Mammary microvascular endothelial cell (primary cell): ENCODE measurements at places on chromosomes 16 and 17. TPM values are rescaled to one million over a fixed set of nuclear protein-coding genes. Genes with fewer than 3 reads are reported as not detected.

The YPEL2 gene
- total RNA-seq, result 28.4 and 31.4 TPM in 2 replicates

The ACSM2A gene
- not detected in 2 replicates for total RNA-seq

The SLC16A3 gene
- total RNA-seq, result 154 and 189 TPM in 2 replicates

The TP53TG3D gene
- not detected in 2 replicates for total RNA-seq

The KRTAP9-3 gene
- not detected in 2 replicates for total RNA-seq

The BEAN1 gene
- total RNA-seq, result not detected in 2 replicates

The CD300E gene
- not detected in 2 replicates for total RNA-seq

The ABCA6 gene
- 1.9 and 2.3 TPM in 2 replicates for total RNA-seq

The B3GNT9 gene
- 2.2 and 4.6 TPM in 2 replicates for total RNA-seq

The KRT34 gene
- total RNA-seq, result 0.69 and 1.00 TPM in 2 replicates

The TNS4 gene
- total RNA-seq, result 0.53 TPM in 1 of 2 replicates, not detected in the other

The TERB1 gene
- total RNA-seq, result not detected in 2 replicates

The SEPTIN12 gene
- total RNA-seq, result not detected in 2 replicates

The CBX8 gene
- 2.1 and 2.4 TPM in 2 replicates for total RNA-seq

The APRT gene
- 280 and 289 TPM in 2 replicates for total RNA-seq
